ENCODE measurements at places on chromosomes 2 and 18.
A peak's percentile ranks its signal among the peaks of the same experiment; 100 is the strongest.

GRCh38 chr2:233375490-233376314, 21.4 kb downstream of the DGKD start:
- DNase-seq = no peak

GRCh38 chr2:26678035-26678434, 14.5 kb upstream of the KCNK3 start:
- DNase-seq = no peak

DNA sequence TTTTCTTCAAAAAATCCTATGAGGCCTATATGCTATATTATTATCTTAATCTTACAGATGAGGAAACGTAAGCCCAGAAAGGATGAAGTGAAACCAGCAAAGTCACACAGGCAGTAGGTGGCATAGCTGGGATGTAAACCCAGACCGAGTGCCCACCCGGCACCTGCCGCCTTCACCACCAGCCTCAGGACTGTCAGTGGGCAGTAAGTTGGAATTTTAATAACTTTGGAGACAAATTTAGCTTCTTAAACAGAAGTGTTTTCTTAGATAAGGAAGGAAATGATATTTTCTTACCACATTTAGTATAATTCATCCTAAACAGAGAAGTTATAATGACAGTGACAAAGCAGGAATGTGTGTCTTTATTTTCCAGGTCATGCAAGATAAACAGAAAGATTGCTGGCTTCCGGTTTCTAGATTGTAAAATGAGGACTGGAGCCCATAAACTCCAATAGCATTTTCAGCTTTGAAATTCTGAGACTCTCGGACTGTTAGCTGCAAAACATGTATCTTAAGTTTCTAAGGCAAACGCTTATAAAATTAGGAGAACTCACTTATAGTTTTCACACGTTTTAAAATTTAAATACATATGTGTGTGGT, 59.3 kb downstream of the CD8B2 start:
- DNase-seq = peak; percentile 64

- DNase-seq = no peak
These were observed 69.1 kb upstream of the ID2 start for GRCh38 chr2:8612734-8613179.

DNA sequence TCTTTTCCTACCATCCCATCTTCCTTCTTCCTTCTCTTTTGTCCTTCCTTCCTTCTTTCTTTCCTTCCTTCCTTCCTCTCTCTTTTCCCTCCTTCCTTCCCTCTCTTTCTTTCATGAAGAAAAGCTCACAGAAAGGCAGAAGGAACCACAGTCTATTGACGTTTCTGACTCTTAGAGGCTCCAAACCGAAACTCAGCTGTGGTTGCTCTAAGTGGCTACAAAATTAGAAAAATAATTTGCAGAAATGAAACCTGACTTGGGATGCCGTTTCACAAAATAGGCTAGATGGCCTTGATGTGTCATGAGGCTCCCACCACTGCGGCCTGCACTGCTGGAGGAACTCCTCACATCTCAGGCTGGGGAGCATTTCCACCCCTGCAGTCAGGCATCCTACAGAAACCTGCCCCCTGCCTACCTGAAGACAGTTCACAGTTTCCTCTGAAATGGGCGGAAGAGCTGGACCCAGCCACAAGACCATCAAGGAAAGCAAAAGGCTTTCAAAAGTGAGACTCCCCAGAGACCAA, 165.6 kb downstream of the SMAD7 start:
- no peak for DNase-seq

- no peak for DNase-seq
These were observed 24.4 kb downstream of the CAPG start for GRCh38 chr2:85385746-85386145.

DNA sequence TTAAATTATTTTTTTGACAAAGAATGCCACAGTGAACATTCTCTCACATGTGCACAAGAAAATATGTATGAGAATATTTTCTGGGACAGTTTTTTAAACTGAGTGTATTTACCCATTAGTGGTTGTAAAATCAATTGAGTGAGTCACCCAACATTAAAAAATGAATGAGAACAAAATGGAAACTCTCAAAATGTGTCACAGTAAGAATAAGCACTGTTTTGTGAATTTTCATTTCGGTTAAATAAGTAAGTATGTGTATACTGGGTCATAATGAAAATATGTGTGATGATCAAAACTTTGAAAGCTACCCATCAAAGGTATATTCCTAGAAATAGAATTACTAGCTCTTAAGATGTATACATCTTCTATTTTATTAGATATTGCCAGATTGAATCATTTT, 11.6 kb downstream of the BABAM2 start:
- DNase-seq = no peak

DNA sequence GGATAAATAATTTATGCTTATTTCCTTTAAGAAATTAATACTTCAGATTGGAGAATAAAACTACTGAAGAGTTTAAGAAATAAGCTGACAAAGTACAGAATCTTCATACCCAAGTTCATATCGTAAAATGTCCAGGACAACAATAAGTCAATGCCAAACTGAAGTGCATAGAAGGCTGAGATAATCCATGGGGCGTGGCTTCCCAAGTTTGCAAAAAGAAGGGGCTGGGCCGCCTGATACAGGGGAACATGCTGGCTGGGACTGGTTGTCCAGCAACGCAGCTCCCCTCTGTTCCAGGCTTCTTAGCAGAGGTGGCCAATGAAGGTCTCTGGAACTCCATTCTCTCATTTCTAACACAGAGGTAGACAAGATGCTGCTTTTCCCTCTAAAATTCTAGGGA, 189.5 kb upstream of the SPOPL start:
- DNase-seq = no peak

DNA sequence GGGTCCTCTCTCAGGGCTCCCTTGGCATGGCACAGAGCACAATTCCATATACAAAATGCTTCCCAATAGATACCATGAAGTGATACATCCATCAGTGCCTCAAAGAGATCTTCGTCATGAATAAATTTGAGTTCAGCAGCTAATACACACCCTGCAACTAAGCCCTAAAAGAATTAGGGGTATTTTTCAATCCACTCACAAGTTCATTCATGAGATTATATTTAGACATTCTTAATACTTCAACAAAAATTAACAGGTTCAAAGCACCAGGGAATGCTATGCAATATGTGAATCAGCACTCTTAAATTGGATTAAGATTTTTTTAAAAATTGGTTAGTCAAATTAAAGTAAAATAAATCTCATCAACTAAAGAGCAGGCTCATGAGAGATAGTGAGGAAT, 79.7 kb downstream of the PID1 start:
- DNase-seq = no peak

DNA sequence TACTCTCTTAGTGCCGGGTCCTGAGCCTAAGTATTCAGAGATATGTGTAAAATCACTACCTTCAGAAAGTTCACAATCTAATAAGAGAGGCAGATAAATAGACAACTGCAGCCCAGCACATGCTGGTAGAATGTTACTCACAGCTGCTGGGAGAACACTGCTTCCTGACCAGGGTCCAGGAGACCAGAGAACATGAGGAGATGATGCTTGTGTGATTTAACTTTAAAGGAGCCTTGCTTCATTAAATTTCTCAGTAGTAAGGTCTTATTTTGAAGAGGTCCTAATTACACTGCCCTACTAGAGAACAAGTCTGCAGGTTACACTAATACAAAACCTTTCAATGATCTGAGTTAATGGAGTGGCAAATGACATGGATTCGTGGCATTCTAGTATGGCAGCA, 209.9 kb upstream of the TRIB2 start:
- no peak for DNase-seq

GRCh38 chr18:62784338-62784965, 69.1 kb downstream of the PHLPP1 start:
- peak; percentile 68 for DNase-seq

DNA sequence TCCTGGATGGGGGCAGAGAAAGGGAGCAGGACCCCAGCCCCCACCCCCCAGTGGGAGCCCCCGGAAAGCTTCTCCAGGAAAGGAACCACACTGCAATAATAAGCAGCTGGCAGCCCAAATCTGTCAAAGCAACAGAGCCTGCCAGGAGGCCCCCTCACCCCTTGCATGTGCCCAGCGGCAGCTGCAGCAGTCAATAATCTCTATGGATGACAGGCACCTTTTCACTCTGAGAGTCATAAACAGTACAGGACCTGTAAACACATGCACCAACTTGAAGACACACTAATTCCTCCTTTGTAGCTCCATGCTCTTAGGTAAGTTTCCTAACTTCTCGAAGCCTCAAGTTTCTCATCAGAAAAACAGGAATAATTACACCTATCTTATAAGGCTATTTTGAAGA, 26.2 kb upstream of the KDM3A start:
- peak; percentile 78 for DNase-seq

GRCh38 chr2:112597537-112598322, 13.3 kb downstream of the CHCHD5 start:
- no peak for DNase-seq

DNA sequence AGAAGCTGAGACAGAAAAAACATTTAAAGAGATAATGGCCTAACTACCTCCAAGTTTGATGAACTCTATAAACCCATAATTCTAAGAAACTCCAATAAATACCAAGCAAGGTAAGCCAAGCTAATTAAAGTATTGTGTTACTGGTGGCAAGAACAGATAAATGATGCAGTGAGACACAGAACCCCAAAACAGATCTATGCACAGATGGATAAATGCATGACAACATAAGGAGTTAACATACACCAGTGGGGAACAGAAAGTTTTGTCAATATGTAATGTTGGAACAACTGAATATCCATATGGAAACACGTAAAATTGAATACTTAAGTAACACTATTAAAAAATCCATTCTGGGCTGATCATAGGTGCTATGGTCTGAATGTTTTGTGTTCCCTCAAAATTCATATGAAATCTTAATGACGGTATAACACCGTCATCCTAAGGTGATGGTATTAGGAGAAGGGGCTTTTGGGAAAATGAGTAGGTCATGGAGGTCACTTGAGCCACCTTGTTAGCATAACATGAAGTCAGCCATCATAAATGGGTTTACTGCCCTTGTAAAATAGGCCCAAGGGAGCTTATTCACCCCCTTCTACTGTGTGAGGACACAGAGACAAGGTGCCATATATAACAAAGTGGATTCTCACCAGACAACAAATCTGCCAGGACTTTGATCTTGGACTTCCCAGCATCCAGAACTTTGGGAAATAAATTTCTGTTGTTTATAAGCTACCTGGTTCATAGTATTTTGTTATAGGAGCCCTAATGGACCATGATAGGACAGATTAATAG, 86.3 kb downstream of the SLC66A3 start:
- no peak for DNase-seq

DNA sequence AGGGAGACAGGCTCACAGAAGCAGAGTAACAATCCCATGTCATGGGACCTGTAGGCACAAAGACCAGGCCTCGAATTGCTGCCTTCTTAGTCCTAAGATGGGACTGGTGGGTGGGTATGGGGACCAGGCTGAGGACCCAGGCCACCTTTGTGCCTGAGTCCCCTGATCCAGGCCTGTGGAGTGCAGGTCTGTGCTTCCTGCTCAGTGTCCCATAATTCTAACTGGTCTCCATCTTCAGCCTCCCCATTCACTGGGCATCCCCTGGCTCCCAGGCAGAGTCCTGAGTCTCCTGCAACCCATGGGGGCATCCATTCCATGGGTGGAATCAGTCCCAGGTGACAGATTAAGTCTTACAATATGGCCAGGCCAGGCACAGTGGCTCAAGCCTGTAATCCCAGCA, 83.9 kb downstream of the SMAD7 start:
- no peak for DNase-seq

GRCh38 chr18:75261430-75262223, 51.0 kb downstream of the TSHZ1 start:
- DNase-seq = no peak

DNA sequence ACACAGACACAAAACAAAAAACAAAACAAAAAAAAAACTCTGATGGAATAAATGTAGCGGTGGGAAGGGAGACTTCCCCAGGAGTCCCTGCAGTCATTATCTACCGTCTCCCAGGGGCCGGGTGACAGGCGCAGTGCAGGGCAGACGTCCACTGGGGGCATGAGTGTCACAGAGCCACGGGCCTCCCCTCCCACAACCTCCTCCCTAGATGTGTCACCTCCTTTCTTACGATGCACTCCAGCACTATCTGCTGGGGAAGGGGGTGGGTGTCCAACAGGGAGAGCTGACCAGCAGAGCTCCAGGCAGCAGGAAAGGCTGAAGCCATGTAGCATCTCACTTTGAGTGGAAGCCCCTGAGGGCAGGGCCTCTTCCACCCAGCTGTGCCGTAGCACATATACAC, 84.5 kb downstream of the LONRF2 start:
- DNase-seq = no peak

DNA sequence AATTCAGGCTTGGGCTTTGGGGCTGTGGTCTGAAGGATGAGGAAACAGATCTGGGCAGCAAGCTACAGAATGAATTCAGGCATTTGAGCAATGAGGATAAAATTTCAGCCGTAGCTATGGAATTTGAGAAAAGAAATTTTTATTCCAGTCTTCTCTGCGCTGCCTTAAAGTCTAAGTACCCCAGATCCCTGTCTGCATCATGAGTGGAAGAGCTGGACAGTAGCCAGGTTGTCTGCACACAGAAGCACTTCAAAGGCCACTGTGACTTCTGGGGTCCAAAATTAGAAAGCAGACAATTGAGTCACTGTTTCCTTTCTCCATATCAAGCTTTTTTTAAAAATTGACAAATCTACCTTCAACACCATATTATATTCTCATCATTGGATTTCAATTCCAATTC, 787.6 kb upstream of the GCFC2 start:
- no peak for DNase-seq

- peak; percentile 42 for DNase-seq
These were observed 7.4 kb upstream of the B3GNT7 start for GRCh38 chr2:231387904-231388724.

GRCh38 chr2:237625216-237625705, 2.1 kb upstream of the LRRFIP1 start:
- no peak for DNase-seq

GRCh38 chr2:33598561-33599174, 431 bp downstream of the FAM98A start:
- DNase-seq = peak; percentile 18

DNA sequence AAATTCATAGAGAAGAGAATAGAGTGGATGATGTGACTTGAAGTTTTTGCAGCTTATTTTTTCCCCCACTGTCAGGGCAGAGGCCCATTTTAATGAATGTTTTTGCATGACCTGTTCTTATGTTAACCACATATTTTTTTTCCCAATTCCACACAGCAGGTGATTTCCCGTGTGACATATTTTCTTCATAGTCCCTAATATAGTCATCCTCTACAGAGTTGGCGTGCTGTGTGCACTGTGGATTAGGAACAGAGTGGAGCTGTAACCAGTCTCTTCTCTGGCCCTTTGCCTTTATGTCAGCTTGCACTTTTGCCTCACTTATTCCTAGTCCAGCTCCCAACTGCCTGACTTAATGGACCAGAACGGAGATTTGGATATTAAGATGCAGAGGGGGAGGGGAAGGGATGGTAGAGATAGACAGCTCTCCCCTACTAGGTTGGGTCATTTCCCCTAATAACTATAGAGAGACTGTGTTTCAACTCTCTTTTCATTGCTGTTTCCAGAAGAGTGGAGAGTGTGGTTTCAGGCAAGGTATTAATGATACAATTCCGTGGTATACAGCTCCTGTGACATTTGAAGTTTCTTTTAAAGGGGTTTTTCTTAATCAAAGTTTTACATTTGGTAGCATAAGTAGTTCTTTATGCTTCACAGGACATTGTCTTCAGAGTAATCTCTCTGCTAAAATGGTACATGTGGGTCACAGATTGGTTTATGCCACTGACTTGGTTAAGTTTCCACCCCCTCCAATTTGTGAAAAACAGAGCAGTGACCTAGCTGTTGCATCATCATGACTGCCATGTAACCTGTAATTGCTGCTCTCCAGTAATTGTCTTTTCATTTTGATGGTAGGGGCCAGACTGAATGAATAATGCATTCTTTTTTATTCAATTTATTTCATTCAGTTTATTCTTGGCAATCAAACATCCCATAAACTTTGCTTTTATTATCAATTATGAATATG, 161.3 kb downstream of the HAUS1 start:
- no peak for DNase-seq

GRCh38 chr2:46862514-46862913, 53.1 kb downstream of the MCFD2 start:
- DNase-seq = no peak
